ENCODE measurements at places on chromosomes 2 and 18. TPM values are rescaled to one million over a fixed set of nuclear protein-coding genes. Genes with fewer than 3 reads are reported as not detected.

DNA sequence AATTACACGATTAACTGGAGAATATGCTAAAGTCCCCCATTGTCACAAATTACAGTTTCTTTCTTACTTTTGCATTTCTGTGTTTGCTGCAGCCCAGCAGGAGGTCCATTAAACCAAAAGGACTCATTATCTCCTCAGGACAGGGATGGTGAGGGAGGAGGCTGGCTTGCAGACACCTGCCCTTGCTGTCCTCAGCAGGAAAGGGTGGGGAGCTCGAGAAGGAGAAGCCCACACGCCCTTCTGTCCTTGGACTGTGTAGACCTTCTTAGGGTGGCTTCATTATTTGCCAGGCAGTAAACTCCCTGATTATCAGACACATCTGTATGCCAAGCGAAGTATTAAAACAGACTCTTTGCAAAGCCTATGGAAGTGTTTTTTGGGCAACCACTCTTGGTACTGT lies 196.0 kb downstream of the LDLRAD4 start:
- DNase-seq = no peak

- DNase-seq = no peak
Measured at GRCh38 chr2:205069928-205070327, 524.7 kb downstream of the PARD3B start.

DNA sequence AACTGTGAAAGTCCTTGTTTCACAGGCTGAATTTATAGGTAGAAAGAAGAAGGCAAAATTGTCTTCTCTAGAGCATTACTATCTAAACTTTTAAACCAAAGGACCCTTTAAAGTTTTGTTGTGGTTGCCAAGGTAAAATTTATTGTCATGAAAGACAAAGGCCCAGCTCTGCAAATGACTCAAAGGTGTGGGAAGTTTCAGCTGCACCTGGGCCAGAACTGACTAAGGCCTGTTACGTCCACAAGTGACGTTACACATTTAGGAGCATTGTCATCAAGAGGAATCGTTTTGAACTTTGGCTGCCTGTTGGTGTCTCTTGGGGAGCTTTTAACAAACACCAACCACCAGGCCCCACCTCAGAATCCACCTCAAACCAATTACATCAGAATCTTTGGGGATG lies 8.1 kb upstream of the DSC3 start:
- no peak for DNase-seq

DNA sequence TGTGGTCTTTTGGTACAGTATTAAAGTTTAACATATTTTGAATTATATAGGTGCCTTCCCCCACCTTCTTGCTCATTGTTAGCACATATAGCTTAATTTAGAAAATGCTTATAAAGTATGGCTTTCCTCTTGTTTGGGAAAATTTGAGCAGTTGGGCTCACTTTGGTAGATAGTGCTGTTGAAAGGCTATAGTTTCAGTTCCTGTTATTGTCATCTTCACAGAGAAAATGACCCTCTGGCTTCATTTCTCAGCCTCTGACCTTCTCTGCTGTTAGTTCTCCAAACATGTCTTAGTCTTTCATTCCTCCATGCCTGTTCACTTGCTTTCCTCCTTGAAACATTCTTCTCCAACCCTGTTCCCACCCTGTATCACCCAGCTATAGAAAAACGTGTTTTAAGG lies 200.6 kb downstream of the WDR7 start:
- DNase-seq = no peak

DNA sequence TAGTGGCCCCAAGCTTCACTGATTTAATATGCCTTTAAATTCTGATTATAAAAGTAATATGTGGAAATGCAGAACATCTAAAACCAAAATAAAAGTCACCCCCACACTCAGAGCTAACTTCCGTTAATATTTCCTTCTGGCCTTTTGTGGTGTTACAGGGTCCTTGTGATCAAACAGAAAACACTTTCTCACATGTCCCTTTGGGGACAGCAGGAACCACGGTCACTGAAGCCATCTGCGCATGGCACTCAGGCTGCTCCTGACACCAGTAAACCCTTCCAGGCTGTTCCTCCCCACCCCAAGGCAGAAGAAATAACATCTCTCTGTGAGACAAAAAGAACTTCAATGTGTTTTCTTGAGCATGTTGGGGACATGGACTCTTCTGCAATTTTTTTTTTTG lies 25.1 kb upstream of the GPR17 start:
- DNase-seq = no peak

DNA sequence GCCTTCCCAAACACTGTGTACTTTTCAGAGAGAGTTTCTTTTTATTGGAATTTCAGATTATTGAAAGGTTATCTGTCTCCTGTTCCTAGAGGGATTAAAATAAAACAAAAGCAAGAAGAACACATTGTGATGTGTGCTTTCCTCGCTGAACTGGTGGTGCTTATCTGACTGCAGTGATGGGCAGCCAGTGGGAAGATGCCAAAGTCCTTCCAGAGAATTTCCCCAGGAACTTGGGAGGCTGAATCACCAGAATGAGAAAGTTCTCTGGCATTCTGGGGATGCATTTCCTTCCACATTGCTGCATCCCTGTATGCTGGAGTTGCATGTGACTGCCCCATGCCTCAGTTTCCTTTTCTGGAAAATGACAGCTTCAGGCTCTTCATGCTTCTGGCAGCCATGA lies 53.9 kb upstream of the SEC11C start:
- DNase-seq = no peak

DNA sequence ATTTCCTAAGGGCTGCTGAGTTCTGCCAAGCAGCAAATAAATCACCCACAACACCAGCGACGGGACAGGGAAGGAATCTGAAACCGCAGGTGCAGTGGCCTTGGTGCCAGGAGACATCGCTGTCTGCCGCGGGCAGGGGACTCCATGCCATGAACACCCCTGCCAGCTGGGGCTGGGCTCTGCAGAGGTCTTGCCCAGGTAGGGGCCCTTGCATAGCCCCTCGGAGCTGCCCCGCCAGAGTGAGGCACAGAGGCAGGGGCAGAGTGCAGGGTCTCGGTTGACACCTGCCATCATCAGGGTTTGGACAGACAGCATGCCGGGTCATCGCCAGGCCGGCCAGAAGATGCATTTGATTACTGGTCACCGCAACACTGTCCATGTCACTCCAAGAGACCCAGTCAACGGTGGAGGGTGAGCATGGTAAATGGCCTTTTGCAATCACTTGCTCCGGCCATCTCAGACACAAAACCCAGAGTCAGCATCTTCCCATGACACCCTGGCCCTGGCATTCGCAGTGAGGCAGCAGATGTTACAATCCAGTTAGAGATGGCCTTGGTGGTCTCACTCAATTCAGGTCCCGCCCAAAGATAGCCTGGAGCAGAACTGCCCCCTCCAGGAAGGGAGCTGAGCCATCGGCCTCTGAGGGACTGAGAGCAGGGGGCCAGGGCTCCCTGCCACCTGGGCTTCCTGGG lies 255.4 kb downstream of the NDUFA10 start:
- no peak for DNase-seq

DNA sequence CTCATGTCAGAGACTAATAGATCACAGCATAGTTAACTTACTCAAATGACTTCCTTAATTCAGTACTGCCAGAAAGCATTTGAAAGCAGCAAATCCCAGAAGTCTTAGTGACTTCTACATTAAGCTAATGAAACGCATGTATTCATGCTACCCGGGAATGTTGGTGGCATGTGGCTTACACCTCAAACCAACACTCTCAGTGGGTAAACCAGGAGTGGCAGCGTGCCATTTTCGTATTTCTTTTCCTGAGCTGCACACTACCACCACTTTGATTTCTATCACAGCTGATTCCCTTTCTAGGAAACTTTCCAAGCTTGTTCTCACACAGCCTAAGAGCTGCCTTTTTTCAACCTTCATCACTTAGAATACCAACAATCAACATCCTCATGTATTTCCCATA lies 646.6 kb downstream of the NRXN1 start:
- DNase-seq = peak; percentile 2

DNA sequence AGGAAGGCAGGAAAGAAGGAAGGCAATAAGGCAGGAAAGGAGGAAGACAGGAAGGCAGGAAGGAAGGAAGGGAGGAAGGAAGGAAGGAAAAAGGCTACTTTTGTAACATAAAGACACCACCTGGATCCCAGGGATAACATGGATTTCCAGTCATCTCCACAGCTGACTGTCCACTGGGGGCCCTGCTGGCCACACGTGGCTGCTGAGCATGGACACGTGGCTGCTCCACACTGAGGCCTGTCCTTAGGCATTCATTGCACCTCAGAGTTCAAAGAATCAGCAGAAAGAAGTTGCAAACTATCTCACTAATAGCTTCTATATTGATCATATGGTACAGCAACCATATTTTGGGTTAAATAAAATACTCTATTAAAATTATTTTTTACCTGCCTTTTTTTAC lies 130.2 kb upstream of the SALL3 start:
- DNase-seq = no peak

- DNase-seq = no peak
Measured at GRCh38 chr18:6730416-6731221, 1.1 kb downstream of the ARHGAP28 start.

GRCh38 chr18:77063260-77063659 lies 69.3 kb downstream of the MBP start:
- DNase-seq = no peak

DNA sequence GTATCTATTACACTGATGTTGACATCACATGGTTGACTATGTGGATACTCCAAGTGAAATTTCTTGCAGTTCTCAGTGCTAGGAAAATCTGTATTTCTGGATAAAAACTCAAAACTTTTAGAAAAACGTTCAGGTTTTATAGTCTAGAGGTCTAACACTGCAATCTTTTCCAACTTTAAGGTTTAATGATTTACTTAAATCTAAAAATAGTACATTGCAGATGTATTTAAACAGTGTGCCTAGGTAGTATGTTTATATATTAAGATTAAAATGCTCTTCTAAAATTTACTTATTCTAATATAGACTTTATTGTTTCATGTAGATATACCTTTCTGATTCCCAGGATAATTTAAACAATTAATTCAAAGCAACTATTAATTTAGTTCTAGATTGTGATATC lies 98.3 kb downstream of the SH3YL1 start:
- no peak for DNase-seq

DNA sequence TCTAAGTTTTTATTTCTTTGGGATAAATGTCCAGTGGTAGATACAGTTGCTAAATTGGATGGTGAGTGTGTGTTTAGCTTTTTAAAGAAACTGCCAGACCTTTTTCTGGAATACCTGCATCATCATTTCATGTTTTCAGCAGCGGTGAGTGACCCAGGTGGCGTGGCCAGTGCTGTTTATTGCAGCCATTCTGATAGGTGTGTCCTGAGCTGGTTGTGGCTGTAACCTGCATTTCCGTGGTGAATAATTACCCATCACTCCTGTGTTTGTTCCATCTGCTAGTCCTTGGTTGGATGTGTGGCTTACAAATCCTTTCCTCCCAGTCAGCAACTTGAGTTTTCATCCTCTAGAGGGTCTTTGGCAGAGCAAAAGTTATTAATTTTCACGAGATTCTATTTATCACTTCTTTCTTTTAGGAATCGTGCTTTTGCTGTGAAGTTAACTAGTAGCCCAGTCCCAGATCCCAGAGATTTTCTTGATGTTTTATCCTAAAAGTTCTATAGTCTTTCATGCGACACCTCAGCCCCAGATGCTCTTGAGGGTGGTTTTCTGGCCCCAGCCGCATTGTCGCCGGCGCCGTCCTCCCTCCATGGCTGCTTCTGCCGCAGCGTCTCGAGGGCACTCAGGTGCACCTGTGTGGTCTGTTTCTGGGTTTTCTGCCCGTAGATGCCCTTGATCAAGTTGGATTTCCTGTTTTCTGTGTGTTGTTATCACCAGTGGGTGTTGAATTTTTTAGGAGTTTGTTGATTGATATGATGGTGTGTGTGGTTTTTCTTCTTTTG lies 44.9 kb downstream of the CTDP1 start:
- DNase-seq = no peak

GRCh38 chr18:24990671-24991134 lies 361.3 kb downstream of the ZNF521 start:
- DNase-seq = no peak

- no peak for DNase-seq
Measured at GRCh38 chr2:219448776-219449341, 14.2 kb downstream of the SPEG start.

DNA sequence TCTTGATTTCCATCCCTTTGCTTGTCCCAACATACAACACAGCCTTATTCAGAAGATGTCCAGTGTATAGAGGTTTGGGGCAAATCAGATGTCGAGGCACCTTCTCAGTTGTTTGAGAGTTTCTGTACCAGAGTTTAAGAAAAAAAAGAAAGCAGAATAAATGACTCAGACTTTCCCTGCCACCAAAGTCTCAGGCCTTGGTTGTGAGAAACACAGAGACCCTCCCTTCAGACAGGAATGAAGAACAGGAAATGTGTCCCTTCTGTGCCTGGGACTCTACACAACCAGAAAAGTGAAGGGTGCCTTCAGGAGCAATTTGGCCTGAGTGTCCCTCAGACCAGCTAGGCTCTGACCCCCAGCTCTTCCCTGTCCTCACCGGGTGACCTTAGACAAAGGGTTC lies 37.3 kb upstream of the REL start:
- no peak for DNase-seq

- DNase-seq = no peak
Measured at GRCh38 chr2:140589696-140590095, 1541.1 kb downstream of the LRP1B start.

GRCh38 chr2:75465317-75465984 lies 95.3 kb downstream of the EVA1A start:
- peak; percentile 32 for DNase-seq

DNA sequence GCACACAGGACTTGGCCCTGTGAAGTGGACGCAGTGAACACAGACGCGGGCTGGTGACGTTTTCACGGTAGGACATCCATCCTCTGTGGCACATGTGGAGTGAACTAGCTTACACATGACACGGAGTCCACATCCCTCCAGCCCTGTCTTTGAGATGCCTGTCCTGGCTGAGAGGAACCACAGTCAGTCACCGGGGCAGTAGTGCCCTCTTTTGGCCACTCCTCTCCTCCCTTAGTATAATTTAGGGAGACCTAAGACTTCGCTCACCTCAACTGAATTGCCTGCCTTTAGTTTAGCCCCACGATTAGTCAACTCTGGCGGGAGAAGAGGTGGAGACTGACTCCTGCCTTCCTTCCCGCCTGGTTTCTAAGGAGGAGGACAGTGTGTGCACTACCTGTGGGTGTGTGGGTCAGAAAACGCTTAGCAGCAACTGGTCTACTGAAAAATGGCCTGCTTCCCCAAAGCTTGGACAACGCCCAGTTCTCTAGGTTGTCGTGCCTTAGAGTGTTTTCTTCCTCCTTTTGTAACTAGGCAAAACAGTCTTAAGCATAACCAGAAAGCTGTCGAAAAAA lies 70.6 kb downstream of the MBP start:
- no peak for DNase-seq

Gene CCDC68
- total RNA-seq = not detected

Gene SEPTIN10
- total RNA-seq = 33.8 TPM

Gene TRAPPC12
- total RNA-seq = 49.8 TPM

Gene GLI2
- total RNA-seq = 0.68 TPM

Gene UGT1A3
- total RNA-seq = not detected

Gene MAP3K19
- not detected for total RNA-seq

Gene SERPINB3
- total RNA-seq = not detected

Gene ADAM17
- total RNA-seq = 64.9 TPM

Gene RGPD3
- 0.16 TPM for total RNA-seq

Data from myocyte (in vitro differentiated cells).